ENCODE measurements at places on chromosomes 6 and 20.

DNA sequence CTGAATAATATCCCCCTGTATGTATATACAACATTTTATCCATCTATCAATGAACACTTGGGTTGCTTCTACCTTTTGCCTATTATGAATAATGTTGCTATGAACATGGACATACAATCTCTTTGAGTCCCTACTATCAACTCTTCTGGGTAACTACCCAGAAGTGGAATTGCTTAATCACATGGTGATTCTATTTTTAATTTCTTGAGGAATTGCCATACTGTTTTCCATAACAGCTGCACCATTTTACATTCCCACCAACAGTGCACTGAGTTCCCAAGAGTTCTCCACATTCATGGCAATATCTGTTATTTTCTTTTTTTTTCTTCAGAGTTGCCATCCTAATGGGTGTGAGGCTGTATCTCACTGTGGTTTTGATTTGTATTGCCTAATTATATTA, 88.3 kb downstream of the ZHX3 start:
- no peak for DNase-seq

DNA sequence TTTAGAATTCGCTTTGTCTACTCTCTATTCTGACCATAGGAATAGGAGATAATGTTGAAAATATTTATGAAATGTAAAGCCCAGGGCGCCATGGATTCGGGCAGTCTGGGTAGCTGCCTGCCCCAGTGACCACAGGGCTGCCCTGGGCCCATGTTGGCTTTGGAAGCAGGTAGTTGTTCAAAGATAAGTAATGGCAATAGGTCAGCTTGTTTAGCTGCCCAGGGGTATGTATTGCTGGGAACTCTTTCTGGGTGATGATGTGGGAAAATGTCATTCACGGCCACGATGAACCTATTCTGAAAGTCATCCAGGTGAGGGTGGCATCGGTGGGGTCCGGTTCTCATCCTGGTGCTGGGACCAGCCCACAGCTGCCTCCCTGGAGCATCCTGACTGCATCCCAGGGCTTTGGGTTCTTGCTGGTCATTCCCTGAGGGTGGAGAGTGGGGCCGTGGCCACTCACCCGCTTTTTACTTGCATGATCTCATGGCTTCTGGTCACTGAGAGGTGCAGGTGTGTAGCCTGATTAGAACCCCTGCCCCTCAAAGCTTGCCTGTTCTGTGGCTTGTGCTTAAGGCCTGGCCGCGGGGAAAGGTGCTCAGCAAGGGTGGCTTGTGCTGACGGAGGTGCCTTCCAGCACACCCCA, 102.8 kb downstream of the ERMARD start:
- DNase-seq, result no peak

GRCh38 chr20:3785240-3786125, 1.1 kb downstream of the CENPB start:
- DNase-seq, result no peak

DNA sequence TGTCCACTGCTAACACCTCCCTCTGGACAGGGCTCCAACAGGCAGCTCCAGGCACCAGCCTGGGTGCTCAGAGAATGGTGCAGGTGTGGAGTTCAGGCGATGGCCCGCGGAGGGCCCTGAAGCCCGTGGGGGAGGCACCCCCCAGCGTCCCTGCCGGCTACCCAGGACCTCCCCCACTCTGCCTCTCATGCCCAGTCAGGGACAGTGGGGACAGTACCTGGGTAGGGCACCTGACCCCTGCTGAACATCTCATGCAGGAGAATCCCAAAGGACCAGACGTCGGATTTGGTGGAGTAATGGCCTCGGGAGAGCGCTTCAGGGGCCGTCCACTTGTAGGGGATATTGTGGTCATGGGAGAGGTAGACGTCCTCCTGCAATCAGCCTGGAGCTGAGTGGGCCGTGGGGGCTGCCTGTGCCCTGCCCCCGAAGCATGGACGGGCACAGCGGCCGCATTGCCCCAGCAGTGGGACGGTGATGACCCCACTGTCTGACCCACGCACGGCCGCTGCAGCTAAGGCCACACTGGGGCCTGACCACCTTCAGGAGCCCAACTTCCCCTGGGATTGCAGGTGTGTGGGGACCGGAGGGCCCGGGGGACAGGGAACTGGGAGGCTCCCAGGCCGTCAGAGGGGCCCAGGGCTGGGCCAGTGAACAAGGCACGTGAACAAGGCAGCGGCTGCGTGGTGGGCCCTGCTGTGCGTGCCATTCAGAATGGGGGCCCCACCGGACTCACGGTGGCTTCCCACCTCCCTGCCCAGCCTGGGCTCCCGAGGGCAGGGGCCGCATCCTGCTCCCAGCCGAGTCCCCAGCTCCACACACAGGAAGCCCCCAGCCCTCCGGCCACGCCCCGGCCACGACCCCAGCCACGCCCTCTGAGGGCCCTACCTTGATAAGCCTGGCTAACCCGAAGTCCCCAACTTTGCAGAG, 7.1 kb downstream of the PTK6 start:
- no peak for DNase-seq

- no peak for DNase-seq
Observed at GRCh38 chr6:7137335-7138045, 29.7 kb downstream of the RREB1 start.

- DNase-seq, result no peak
Observed at GRCh38 chr6:146312608-146313007, 231.0 kb upstream of the RAB32 start.

DNA sequence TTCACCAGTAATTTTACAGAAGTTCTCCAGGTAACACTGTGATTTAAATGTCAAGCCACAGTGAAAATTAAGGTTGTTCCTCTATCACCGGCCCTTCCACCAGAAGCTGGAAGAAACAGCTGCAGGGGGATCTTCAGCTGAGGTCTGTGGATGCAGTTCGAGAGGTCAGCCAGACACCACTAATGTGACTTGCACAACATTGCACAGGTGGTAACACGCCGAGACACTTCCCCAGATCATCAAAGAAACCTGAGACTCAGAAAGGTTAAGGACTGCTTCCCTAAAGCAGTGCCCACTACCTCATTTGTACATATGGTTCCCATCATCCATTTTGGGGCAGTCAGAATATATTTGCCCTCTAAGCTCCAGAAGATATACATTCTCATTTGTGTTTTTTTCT, 8.1 kb upstream of the SERPINB9 start:
- no peak for DNase-seq

- no peak for DNase-seq
Observed at GRCh38 chr6:131660195-131660594, 23.1 kb downstream of the ENPP3 start.

DNA sequence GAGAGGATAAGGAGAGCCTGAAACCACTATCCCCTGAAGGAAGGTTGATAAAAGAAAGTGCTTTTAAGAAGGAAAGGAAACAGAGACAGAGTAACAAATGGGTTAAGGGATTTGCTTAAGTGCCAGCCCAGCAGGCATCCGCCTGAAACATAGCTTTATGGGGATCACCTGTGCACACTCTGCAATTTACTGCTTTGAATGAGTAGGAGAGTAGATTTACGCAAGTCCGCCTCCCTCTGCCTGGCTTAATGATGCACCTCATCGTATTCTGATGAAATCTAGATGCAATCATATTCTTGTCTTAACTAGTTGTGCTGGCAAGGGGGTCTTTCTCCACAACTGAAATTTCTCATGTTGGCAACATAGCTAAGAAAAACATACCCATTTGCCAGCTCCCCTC, 101.1 kb upstream of the ID4 start:
- peak; percentile 45 for DNase-seq

DNA sequence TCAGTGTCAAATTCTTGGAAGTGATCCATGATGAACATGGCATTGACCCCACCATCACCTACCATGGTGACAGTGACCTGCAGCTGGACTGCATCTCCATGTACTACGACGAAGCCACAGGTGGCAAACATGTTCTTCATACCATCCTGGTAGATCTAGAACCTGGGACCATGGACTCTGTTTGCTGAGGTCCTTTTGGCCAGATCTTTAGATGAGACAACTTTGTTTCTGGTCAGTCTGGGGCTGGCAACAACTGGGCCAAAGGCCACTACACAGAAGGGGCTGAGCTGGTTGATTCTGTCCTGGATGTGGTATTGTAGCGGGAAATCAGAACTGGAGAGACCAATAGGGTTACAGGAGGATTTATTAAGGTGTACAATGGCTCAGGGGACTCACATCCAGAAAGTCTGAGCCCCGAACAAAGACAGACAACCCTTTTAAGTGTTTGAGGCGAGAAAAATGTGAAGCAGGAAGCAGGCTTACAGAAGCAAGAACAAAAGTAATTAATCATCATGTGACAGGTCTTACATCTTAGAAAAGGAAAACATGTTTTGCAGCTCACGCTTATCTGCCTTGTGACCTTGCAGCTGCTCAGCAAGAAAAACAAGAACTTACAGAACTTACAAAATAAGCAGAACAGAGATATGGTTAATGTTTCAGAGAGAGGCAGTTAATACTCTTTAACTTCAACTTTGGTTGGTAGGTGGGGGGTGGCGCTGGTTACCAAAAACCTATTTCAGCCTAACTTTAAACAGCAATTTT, 58.8 kb upstream of the MOCS1 start:
- DNase-seq, result no peak

- DNase-seq, result no peak
Observed at GRCh38 chr6:154535147-154535546, 24.7 kb upstream of the CNKSR3 start.

DNA sequence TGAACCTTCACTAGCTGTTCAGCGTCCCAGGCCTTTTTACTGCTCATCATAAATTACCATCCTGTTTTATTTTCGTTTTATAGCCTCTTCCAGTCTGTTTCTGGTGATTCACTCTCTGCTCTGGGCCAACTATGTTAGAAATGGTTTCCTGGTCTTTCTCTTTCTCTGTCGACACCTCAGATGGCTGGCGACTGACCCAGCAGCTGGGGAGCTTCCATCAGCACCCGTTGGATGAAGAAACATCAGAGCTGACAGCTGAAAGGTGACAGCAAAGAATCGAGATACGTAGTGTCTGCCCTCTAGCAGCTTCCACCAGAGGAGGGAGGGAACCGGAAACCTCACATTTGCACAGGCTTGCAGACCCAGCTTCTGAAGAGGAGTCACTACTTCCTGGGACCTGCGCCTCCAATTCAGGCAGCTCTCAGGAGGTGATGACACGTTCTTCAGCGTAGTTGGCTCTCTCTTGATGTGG, 82.9 kb upstream of the MLN start:
- no peak for DNase-seq
